NCI-H1092 (cell line): ENCODE measurements at places on chromosomes 5 and 9.

DNA sequence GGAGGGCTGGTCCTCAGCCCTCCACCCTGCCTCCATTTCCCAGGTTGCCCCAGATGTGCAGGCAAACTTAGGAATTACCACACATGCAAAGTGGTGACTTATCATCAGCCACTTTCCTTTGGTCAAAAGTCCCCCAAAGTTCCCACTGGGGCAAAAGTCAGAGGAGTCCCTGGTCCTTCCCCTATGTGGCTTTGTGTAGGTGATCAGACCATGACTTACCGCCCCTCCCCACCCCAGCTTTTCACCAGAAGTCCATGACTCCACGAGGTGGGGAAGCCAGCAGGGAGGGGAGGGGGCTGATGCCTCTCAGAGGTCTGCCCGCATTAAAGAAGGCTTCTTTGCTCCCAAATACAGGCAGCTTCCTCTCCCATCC, 5.8 kb downstream of the TRAF1 start:
- no peak for DNase-seq

- no peak for DNase-seq
These were observed 146.5 kb downstream of the PAM start for GRCh38 chr5:102901424-102902134.

GRCh38 chr9:135608294-135608998, 30.9 kb downstream of the GLT6D1 start:
- no peak for DNase-seq

GRCh38 chr5:7822449-7822848, 28.5 kb downstream of the CFAP90 start:
- DNase-seq: no peak

- no peak for DNase-seq
These were observed 13.0 kb downstream of the C1QTNF2 start for GRCh38 chr5:160357394-160357793.

- no peak for DNase-seq
These were observed 12.1 kb downstream of the ACER2 start for GRCh38 chr9:19420877-19421276.

GRCh38 chr9:121296213-121297127, 28.5 kb downstream of the GSN start:
- no peak for DNase-seq

DNA sequence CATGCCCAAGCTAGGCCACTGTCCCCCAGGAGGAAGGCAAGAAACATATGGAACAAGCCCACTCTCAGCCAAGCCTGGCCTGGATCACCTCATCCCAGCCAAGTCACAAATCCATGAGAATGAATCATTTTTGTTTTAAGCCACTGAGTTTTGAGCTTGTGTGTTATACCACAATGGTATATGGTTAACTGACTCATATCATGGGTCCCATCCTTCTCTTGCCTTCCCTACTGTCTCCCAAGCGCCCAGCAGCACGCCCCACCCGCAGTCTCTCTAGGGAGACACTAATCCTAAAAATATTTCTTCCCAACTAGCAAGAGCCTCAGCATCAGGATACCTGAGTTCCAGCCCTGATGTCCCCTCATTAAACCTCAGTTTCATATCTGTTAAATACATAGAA, 248.1 kb downstream of the CDK5RAP2 start:
- no peak for DNase-seq

DNA sequence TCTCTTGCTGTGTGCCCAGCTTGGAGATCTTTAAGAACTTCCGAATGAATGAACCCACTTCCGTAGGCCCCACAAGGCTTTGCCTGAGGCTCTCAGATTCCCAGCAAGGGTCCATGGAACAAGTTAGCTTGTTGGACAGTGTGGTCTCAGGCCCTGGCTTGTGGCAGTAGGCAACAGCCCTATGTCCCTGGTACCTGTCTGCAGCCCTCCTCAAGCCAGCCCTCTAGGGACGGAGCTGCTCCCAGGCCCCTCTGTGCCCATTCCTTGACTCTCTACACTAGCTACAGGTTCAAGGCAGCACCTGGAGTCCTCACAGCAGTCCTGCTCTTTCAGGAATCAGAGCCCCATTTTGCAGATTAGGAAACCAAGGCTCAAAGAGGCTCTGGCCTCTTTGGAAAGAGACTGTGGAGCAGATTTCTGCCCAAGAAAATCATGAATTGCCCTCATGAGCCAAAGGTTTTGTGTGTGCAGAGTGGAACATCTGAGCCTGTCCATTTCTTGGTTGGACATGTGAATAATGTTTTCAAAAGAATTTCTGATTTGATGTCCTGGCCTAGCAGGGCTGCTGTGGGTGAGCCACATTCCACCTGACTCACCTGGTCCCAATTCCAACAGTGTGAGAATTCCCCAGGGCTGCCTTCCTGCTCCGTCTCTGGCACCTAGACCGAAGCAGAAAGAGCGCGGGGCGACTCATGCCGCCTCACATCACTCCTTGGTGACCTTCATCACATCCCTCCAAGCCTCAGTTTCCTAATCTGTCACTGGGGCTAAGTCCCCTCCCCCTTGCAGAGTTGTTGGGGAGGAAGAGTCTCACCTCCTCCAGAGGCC, 131.7 kb downstream of the BARX1 start:
- DNase-seq: no peak

- no peak for DNase-seq
These were observed 56.0 kb upstream of the TPD52L3 start for GRCh38 chr9:6272229-6272598.

DNA sequence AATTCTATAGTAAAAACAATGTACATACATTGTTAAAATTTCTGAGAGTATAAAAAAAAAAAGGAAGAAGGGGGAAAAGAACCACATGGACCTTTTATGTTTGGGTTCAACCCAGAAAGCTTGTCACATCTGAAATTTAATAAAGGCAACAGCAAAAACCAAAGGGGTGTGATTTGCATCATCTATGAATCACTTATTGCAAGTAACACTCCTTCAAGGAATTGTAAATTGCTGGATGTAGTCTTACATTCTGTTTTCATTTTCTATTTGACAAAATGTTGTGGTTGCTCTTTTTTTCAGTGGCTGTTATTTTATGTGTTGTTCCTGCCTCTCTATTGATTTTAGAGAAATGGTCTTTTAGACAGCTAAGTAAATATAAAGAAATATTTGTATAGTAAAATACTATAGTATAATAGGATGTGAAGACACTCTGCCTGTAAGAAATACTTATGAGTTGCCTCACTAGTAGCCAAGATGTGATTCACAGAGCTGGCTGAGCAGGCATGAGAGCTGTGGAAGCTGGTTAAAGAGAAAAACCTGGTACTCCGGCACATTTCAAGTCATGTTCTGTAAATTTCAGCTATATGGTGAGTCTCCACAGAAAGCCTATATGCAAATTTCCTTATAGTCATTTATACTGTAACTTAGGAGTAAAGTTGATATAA, 131.1 kb upstream of the CNTLN start:
- no peak for DNase-seq

DNA sequence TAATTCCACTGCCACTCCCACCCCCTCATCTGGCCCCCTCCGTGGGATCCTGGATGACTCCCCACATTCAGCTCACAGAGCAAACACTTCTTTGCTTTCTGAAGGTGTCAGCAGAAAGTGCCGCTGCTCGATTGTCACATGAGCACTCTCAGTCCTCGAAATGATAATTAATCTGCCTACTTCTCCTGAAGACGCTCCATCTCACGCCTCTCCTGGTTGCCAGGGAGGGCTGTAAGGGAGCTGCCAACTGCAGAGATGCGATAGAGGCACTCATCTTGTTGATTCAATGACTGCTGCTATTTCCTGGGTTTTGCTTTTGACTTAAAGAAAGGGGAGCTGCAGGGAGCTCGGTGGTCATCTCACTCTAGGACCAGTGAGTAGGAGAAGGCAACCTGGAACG, 206.5 kb downstream of the DAB2IP start:
- DNase-seq: peak; percentile 71

DNA sequence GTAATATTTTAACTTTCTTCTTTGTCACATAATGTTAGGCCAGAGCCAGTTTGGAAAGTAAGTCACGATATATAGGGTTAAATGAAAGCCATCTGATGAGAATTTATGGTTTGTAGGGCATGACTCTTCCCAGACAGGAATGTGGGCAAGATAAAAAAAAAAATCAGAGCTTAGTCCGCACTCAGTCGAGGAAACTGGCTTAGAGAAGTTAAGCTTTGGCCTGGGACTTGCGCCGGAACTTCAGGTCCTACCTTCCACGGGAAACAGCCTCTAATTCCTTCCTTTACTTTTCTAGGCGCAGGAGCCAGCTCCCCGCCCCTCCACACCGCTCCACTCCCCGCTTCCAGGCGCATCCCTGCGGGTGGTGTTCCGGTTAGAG, 475 bp downstream of the DDX31 start:
- no peak for DNase-seq

GRCh38 chr9:72360324-72360723, 4.7 kb downstream of the ZFAND5 start:
- no peak for DNase-seq

GRCh38 chr5:165039748-165040147, 1534.3 kb downstream of the MAT2B start:
- no peak for DNase-seq

DNA sequence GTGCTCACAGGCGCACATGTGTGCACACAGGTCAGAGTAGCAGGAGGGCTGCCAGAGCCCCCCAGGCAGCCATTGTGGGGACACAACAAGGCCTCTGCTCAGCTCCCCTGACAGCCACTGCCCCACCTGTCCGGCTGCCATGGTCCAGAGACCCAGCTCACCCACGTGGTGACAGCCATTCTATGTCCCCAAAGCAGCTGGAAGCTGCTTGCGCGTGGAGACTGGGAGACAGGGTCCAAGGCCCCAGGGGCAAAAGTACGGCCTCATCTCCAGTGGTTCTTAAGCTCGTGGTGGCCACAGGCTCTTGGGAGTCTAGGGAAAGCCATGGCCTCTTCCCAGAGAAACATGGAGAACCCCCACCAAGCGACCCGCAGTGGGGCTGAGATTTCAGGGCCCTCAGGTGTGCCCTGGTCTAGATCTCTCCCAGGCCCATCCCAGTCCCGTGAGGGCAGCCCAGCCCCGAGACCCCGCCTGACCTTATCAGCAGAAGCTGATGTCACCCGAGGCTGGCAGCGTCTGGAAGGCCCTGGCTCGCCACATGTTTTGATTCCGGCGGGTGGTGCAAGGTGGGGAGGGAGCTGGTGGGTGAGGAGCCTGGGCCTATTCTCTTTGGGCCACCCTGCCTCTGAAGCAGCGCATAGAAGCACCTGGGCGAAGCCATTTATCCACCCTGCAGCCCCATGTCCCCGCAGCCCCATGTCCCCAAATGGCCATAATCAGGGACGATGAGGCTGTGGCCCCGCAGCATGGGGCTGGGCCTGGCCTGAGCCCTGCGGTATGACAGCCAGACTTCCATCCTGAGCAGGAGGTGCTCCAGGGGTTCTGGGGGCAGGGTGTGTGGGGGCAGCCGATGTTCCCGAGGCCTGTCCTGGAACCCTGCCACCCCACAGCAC, 31.7 kb downstream of the GLT6D1 start:
- DNase-seq: no peak

- no peak for DNase-seq
These were observed 55.8 kb downstream of the PHAX start for GRCh38 chr5:126656401-126657007.

GRCh38 chr5:110842948-110843347, 104.1 kb downstream of the SLC25A46 start:
- DNase-seq: no peak

DNA sequence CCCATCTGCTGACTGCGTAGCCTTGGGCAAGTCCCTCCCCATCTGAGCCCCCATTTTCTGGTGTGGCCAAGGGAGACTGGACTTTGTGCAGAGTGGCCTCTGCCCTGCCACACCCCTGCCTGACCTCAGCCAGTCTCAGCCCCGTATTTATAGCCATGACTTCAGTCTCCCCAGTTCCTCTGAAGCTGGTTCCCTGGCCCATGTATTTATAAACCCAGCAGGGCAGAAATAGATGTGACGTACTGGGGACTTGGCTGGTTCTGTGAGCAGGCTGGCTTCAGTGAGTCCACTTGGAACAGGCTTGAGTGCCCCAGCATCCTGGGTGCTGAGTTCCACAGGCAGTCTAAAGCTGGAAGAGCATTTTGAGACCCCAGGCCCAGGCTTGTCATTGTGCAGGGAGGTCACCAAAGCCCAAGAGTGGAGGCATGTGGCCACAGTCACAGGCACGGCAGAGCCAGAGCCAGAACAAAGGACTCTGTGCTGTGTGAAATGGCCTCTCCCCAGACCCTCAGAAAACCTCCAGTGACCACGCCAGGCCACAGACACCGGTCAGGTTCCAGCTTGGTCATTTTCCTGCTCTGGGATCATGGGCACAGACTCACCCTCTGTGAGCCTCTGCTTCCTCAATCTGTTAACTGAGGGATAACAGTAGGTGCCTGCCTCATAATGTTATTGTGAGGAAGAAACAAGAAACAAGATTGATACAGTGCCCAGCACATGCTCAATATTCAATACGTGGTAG, 30.4 kb upstream of the SYNPO start:
- no peak for DNase-seq

DNA sequence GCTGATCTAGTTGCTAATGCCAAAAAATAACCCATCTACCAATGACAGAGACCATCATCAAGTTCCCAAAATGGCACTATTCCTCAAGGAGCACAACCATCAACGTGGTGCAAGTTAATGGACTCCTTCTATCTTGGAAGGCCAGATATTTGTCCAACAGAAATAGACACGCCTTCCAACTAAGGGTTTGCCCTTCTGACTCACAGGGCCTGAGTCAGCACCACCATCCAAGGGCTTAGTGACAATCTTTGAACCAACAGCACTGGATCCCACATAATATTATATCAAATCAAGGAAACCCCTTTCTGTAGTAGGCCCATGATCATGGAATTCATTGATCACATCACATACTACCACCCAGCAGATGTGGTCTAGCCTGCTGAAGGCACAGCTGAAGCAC, 84.3 kb downstream of the MED27 start:
- no peak for DNase-seq

DNA sequence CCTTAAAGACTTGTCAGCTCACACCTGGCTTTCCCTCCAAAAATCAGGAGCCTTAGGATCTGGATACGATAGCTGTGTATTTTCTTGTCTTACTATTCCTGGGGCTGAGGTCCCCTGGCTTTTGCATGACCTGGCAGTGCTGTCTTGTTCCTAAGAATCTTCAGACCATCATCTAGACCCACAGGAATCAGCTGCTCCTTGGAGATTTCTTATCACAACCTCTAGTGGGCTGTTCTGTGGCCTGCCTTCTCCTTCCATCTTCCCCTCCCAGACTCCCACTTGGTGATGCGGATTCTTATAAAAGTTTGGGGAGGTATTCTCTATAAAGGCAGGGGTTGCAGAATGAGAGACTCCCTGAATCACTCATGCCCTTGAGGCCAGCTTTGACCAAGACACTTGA, 21.4 kb downstream of the LCP2 start:
- DNase-seq: no peak

DNA sequence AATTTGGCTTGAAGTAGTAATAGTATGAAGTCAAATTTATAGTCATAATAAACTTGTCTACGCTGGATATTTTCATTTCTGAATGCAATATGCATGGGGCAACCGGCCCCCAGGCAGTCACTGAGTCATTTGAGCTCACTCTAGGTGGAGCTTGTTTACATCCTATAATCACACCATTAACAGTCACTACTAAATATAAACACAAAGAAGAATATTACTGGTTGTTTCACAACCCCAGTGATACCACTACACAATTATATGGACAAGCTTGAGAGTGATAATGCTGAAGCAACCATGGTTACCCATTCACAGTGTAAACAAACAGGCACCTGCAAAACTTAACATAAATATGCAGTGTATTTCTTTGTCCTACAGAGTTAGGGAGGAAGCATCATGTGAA, 68.7 kb downstream of the MARCHF3 start:
- no peak for DNase-seq
